Stimulated activated CD4-positive, alpha-beta T cell treated with anti-CD3 and anti-CD28 coated beads, Interleukin-1b, Interleukin-23, amount 100 ng/mL, for 48 hours (primary cell): ENCODE measurements at places on chromosomes 5 and 9.

- no peak for DNase-seq
Measured at GRCh38 chr5:122473138-122473843, 161.3 kb downstream of the SNCAIP start.

DNA sequence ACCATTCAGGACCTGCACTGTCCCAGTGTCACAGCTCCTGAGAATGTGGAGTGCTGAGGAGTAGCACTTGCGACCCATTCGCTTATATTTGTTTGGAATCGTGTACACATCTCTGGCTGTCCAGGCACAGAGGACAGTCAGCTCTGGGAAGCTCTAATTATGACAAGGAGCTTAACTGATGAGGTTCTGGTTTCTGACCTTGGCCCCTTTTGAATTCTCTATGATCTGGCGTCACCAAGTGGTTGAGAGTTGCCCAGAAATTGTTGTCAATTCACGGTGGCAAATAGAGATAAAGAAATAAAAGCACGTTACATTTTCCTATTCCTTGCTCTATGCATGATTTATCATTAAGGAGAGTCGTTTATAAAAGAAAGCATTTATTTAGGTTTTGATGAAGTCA, 34.9 kb upstream of the LECT2 start:
- DNase-seq, result no peak

DNA sequence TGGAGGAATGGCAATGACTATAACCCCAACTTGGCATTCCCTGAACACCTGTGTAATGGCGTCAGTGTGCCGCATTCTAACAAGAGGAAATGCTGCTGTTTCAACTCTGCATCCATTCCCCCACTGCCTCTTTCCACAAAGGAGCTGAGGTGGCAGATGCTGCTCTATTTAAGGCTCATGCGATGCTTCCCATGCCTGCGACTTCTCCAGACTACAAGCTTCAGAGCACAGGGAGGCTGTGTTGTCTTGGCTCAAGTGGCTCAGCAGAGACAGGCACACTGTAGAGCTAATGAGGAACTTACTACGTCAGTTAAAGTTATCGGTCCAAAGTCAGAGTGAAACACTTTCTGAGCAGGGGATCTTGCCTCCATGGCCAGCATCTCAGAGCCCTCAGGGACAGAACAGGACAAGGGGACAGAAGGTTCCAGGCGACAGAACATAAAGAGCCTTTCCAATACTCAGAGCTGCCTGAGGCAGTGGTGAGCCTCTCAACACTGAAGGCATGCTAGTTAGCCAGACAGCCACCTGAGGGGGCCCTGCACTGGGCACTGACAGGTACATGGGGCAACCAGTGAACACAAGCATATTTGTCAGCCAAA, 21.8 kb downstream of the TNIP1 start:
- no peak for DNase-seq

DNA sequence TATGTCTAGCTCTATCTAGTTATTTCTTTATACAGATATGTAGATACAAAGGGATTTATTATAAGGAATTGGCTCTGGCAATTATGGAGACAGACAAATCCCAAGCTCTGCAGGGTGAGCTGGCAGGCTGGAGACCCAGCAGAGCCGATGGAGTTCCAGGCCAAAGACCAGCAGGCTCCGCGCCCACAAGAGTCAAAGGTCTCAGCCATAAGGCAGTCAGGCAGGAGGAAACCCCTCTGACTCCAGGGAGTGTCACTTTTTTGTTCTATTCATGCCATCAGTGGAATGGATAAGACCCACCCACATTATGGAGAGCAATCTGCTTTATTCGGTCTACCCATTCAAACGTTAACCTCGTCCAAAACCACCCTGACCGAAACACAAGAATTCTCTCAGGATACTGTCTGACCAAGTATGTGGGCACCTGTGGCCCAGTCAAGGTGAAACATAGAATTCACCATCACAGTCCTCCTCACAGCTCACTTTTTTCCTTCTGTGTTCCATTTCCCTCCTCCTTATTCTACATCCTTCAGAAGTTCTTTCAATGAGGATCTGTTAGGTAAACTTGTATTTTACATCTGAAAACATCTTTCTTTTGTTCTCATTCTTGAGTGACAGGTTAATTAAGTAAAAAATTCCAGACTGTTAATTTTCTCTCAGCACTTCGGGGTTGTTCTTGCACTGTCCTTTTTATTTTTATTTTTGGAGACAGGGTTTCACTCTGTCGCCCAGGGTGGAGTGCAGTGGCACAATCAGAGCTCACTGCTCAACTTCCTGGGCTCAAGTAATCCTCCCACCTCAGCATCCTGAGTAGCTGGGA, 21.2 kb downstream of the RNF130 start:
- no peak for DNase-seq
